ENCODE measurements at places on chromosomes 11 and 22. TPM values are rescaled to one million over a fixed set of nuclear protein-coding genes. Genes with fewer than 3 reads are reported as not detected.

Gene KRTAP5-11
- not detected for total RNA-seq

Gene CADM1
- 180 TPM for total RNA-seq

Gene KDM4D
- 2.3 TPM for total RNA-seq

Gene PANX3
- total RNA-seq: 0.11 TPM

Gene TP53AIP1
- total RNA-seq: 0.66 TPM

Gene CASP5
- 0.50 TPM for total RNA-seq

Gene RIMBP3B
- 0.22 TPM for total RNA-seq

DNA sequence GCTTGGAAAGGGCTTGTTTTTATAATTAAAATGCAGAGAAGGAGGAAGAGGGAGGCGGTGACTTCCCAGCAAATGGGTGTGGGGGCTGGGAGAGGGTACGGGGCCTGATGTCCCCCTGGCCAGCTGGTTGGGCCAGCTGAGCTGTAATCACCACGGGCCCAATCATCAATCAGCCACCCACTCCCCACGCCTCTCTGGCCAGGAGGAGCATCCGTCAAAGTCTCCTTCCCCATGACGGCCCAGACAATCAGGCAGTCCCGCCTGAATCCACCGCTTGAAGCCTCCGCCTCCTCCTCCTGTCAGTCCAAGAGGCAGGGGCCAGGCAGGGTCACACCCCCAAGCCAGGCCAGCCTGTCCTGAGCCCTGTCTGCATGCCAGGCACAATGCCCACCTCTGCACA, 13.3 kb upstream of the CABP7 start:
- no peak for DNase-seq

- no peak for DNase-seq
These were observed 69.8 kb upstream of the MTMR2 start for GRCh38 chr11:95993438-95994298.

DNA sequence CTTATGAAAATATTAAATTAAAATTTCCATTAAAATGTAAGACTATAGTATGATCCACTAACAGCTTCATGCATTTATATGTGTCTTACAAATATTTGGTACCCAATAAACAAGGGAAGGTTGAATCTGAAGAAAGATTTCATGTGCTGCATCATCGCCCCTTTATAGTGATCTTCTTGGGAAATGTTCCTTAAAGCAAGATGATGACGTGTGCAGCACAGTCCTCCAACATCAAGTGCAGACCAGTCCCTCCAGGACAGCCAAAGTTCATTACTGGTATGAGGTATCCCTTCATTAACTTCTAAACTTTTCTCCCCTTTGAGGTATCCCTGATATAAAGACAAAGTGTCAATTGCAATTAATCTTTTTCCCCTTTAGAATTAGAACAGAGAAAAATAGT, 567.0 kb downstream of the METTL15 start:
- no peak for DNase-seq

DNA sequence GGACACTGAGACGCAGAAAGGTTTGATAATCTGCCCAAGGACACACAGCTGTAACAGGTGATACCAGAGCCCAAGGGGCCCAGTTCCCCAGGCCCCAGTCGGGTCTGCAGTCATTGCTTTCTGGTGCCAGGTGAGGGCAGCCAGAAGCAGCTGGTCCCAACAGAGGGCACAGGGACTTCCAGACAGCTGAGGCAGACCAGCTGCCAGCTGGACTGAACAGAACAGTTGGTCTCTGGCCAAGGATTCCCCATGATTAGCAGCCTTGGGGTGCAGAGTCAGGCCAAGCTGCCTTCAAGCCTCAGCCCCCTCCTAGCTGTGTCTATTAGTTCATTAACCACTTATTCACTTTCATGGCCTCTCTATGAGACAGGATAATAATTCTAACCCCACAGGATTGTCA, 105.6 kb downstream of the RRAS2 start:
- peak; percentile 82 for DNase-seq

- DNase-seq: no peak
These were observed 52.6 kb downstream of the SWAP70 start for GRCh38 chr11:9716275-9717039.

DNA sequence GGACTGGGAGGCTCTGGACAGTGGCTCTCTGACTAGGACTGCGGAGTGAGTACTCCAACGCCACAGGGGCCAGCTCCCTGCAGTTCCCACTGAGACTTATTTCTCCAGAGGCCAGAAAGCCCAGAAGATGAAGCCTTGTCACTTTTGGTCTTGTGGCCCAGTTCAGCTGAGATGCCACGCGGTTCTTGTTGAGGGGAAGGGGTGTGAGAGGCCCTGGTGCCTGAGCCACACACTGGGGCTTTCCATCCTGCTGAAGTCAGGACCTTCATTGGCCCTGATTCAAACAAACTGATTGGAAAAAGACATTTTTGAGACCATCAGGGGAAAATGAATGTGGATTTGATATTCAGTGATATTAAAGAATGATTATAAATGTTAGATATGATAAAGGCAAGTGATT, 73.6 kb downstream of the UBASH3B start:
- no peak for DNase-seq

DNA sequence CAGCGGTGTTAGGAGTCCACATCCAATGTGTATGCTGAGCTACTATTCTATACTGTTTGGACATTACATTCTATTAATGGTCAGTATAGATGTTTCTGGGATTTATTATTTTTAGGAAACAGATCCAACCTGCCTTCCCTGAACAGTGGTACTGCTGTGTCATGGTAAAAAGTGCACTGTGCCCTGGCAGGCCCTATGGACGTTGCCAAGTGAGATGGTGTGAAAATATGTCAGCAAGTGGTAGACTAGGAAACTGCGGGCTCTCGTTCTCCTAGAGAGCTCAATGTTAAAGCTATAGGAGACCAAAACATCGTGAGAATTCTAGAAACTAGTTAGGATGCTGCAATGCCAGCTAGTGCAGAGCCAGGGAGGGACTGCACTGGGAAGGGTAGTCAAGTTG, 26.0 kb upstream of the CYP2D6 start:
- DNase-seq: no peak

GRCh38 chr11:72848846-72849466, 34.7 kb downstream of the ATG16L2 start:
- no peak for DNase-seq

GRCh38 chr11:114501901-114502300, 57.8 kb downstream of the NXPE1 start:
- no peak for DNase-seq

DNA sequence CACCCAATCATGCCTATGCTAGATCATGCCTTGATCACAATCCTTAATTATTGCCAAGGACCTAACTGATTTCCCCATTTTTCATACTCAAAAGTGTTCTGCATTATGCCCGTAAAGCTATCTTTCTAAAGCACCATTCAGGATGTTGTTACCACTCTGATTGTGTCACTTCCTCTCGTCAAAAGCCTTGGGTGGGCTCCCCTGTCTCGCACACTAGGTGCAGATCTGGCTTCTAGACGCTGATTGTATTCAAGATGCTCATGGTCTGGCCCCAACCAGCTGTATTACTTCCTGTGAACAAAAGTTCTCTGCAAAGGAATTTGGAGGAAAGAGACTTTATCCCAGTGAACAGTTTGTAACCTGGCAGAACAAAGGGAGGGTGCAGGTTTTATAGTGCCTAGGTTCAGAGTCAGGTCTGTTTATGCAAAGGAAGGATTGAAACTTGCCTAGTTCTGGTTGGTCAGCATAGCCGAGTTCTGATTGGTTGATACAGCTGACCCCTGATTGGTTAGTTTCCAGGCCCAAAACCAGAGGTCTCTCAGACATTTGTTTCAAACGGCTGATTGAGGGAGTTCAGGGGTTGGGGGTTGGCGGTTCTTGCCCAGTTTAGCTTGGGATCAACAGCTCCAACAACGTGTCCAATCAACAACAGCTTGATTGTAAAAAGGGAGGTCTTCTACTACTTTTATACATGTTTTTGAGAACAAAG, 25.4 kb downstream of the ATG13 start:
- DNase-seq: no peak
